ENCODE measurements at places on chromosomes 12 and 14.
A peak's percentile ranks its signal among the peaks of the same experiment; 100 is the strongest.

DNA sequence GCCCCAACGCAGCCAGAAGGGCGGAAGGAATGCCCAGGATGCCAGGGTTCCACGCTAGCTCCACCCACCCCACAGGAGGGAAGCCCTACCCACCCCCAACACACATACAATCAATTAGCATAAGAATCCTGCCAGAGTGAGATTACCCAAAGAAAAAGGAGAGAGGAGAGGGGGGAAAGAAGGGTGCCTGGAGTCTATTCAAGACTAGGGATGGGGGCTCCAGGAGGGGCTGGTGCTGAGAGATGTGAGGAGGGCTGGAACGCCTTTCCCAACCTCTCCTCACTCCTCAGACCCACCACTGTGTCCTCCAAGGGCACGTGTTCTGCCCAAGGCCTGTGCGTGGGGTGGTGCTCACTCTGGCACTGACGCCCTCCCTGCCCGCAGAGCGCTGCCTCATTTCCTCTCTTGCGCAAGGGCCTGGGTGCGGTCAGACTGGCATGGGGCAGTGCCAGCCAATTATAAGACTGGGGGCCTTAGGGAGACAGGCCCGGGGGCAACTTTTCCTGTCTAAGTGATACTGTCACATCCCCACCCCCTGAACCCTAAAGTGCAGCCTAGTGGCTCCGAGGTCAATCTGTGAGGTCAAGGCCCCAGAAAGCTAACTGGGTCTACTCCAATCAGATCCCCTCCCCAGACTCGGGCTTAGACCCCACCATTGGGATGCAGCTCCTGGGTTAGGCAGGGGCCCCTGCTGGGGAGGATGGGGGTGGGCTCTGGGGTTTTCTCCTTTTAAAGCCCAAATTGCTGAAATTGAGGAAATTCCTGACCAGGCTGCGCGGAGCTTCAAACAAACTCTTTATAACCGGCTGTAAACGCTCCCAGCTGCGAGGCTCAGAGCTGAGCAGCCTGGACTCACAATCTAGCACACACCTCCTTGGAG lies 10.2 kb upstream of the ITGB7 start:
- H3K36me3 ChIP-seq, result no peaks in the 10 kb centered on the region
- H3K27me3 ChIP-seq, result peaks cover 16% of the 10 kb centered on the region
- DNase-seq, result peak; percentile 79
- H3K27ac ChIP-seq, result no peak overlapping the region
- peaks cover 39% of the 10 kb centered on the region for H3K4me1 ChIP-seq

DNA sequence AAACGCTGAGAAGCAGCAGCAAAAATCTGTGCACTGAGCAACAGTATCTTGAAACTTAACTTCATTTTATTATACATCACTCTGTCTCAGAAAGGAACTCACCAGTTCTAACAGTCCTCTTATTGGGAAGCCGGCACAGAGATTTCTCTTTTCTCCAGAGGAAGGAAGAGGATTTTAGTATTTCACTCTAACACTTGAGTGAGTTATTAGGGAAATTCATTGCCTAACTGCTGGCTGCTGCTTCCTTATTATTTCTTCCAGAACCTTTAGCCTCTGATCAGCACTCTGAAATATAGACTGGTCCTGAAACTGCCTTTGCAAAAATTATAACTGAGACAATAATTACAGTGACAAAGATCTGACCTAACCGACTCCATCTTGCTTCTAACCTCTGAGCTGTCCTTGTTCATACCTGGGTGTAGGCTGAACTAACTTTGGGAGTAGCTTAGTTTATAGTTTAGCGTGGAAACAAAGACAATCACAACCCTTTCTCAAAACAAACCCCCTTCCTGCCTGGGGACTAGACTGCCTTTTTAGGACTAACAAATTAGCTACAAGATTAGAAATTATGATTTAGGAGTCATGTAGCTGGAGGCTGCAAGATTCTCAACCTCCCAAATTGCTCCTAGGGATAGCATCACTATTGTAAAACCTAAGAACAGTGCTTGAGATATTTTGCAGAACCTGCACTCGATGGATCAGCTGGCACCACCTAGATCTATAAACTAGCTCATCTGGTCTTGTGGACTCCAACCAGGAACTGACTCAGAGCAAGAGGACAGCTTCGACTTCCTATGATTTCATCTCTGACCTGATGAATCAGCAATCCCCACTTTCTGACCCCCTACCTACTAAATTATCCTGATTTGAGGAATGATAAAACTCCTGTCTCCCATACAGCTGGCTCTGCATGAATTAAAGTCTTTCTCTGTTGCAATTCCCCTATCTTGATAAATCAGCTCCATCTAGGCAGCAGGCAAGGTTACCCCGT lies 117.5 kb downstream of the DYRK2 start:
- no peaks in the 10 kb centered on the region for H3K27me3 ChIP-seq
- H3K4me1 ChIP-seq, result peaks cover 8% of the 10 kb centered on the region
- no peak overlapping the region for H3K4me3 ChIP-seq
- DNase-seq, result no peak

DNA sequence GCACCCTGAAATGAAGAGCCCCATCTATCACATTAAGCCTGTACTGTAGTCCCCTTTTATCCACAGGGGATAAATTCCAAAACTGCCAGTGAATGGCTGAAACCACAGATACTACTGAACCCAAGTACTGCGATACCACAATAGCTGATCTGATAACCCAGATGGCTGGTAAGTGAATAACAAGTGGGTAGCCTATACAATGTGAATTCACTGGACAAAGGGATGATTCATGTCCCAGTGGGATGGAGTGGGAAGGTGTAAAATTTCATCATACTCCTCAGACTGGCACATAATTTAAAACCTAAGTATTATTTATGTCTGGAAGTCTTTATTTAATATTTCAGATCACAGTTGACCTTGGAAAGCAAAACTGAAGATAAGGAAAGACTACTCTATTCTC lies 201.3 kb downstream of the GPHN start:
- no peaks in the 10 kb centered on the region for H3K36me3 ChIP-seq
- H3K27me3 ChIP-seq, result no peaks in the 10 kb centered on the region
- no peak overlapping the region for H3K4me3 ChIP-seq
- H3K4me1 ChIP-seq, result no peaks in the 10 kb centered on the region

DNA sequence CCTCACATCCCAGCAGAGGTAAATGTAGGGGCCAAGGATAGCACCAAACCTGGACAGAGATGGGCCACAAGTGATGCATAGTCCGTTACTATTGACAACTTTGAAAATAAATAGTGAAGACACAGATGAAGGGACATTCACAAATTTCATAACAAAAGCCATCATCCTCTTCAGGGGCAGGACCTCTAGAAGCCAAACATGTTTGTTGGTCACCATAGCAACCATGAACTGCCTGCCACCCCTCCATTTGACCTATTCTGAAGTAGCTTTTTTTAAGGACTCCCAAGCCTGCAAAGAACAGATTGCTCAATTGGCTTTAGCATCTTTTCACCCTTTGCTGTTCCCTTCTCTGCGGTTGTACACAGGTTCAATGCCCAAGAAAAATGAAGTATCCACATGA lies 35.7 kb upstream of the MDM1 start:
- H3K4me1 ChIP-seq, result peaks cover 8% of the 10 kb centered on the region
- H3K36me3 ChIP-seq, result no peaks in the 10 kb centered on the region
- no peak for DNase-seq
- no peak overlapping the region for H3K27ac ChIP-seq

DNA sequence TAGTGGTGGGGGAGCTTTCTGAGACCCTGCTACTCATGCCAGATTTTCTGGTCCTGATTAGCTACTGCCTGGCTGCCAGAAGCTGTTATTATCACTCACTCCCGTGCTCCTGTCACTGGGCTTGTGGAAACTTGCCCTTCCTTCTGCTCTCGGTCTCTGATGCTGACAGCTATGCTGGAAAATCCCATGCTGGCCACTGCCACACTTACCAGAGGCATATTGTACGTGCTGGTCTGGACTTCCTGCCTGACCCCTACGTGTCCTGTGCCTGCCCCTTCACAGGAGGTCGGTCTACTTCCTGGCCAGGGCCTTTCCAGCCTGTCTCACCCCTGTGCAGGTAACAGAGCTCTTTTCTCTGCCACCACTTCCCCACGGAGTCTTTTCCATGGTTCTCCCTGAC lies 149.4 kb upstream of the PLEKHG7 start:
- no peaks in the 10 kb centered on the region for H3K36me3 ChIP-seq
- H3K27ac ChIP-seq, result no peak overlapping the region
- H3K27me3 ChIP-seq, result no peaks in the 10 kb centered on the region
- no peak overlapping the region for H3K4me3 ChIP-seq
